Muscle of leg (tissue), 16 donors: ENCODE measurements at places on chromosomes 13 and 19. TPM values are rescaled to one million over a fixed set of nuclear protein-coding genes. Genes with fewer than 3 reads are reported as not detected.

GRCh38 chr13:77065461-77066147 is 38.6 kb upstream of the FBXL3 start:
- DNase-seq, result peak; percentile 11

Gene PLK5
- polyA plus RNA-seq, result 0.08 TPM

DNA sequence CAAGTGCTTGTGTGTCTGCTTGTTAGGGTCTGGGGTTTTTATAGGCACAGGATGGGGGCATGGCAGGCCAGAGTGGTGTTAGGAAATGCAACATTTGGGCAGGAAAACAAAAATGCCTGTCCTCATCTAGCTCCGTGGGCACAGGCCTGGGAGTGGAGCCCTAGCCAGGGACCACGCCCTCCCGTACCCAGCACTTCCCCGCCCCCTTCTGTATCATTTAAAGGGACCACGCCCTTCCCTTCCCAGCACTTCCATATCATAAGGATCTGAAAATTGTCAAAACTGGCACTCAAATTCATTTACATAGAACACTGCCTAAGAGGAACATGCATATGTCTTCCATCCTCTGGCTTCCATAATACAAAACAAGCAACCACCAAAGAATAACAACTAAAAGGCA is 185.8 kb downstream of the B3GLCT start:
- no peak for DNase-seq

Gene ZNF677
- 28.8 TPM for polyA plus RNA-seq

Gene CLDN10
- 5.7 TPM for polyA plus RNA-seq

GRCh38 chr19:34589730-34590129 is 87.2 kb downstream of the SCGB2B2 start:
- DNase-seq, result no peak

DNA sequence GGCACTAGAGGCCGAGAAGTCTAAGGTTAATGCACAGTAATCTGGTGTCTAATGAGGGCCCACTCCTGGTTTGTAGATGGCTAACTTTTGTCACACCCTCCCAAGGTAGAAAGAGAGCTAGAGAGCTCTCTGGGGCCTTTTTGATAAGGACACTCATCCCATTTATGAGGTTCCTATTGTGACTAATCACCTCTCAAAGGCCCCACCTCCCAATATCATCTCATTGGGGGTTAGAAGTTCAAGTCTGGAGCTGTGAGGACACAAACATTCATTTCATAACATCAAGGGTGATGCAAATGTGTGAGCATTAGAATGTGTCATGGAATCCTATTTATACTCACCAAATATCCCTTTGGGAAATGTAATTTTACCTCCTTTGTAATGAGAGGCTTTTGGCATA is 79.2 kb upstream of the SLC10A2 start:
- DNase-seq, result no peak

- DNase-seq, result peak; percentile 68
Observed at GRCh38 chr19:48739404-48740163, 826 bp downstream of the RASIP1 start.

Gene GPR12
- 0.50 TPM for polyA plus RNA-seq

Gene PSG3
- 0.16 TPM for polyA plus RNA-seq
